Head of caudate nucleus (tissue), 42 donors: ENCODE measurements at places on chromosomes 6 and 20.
A peak's percentile ranks its signal among the peaks of the same experiment; 100 is the strongest.

DNA sequence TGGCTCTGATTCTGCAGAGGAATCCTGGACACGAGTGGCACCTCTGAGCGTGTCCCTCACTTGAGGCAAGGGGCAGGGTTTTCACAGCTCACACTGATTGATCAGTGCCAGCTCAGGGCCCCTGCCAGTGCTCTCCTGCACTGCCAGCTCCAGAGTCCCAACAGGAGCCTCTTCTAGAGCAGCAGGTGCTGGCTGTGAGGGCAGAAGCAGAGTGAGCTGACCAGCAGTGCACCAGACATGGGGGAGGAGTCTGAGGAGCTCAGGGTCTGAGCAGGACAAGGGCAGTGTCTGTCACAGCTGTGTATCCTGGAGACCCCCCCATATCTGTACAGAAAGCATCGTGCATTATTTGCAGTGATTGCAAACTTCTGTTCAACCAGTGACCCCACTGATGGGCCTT, 31.5 kb upstream of the THBS2 start:
- DNase-seq: no peak

- DNase-seq: no peak
Observed at GRCh38 chr6:139519571-139520031, 145.2 kb upstream of the CITED2 start.

DNA sequence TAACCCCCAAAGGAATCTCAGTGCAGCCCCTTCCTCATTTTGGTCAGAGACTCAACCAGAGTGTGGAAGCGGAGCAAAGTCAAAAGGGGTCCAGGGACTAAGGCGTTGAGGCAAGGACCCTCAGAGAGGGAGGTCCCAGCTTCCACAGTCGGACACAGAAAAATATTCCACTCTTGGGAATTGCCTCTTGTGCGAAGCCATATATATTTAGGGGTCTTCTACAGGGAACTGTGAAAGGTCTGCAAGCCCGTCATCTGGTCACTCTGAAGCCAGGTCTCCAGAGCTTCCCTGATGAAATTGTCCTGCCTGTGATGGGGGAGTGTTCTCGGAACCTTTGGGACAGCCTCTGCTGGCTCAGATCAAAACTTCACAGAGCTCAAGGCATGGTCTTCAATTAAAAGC, 160.8 kb downstream of the TBXT start:
- no peak for DNase-seq

DNA sequence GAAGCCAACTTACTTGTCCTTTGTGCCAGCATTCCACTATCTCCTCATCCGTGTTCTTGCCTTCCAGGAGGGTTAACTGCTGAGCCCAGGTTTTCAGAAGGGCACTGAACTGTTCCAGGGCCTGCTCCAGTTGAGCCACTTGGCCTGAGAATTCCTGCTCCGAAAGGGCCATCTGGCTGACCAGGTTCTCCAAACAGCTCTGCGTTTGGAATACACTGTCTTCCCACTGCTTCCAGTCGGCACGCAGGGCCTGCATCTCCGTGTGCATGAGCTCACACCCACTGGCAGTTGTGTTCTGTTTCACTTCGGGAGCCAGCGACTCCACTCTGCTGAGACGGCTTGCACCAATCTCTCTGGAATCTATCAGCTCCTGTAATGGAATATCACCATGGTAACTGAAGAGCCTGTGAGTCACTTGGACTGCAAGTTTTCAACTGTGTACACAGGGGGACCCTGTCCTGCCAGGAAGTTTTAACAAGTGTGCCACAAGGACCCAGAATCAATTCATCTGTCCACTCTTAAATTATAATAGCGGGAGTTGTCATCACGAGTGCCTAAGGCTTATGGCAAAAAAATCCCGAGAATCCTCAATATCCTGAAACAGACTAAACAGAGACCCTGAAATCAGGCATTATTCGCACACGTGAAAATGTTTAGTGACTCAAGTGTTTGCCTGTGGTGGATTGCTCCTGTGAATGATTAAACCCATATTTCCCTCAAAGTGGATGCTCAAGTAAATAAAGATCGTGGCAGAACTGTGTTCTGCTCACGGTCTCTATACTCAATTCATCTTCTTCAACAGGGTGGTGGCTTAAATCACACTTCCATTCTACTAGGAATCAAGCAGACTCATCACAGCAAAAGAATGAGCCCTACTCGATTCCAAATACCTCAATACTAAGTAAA, 255.9 kb downstream of the SYNE1 start:
- peak; percentile 67 for DNase-seq

GRCh38 chr6:118881440-118882313, 12.3 kb upstream of the ASF1A start:
- no peak for DNase-seq

DNA sequence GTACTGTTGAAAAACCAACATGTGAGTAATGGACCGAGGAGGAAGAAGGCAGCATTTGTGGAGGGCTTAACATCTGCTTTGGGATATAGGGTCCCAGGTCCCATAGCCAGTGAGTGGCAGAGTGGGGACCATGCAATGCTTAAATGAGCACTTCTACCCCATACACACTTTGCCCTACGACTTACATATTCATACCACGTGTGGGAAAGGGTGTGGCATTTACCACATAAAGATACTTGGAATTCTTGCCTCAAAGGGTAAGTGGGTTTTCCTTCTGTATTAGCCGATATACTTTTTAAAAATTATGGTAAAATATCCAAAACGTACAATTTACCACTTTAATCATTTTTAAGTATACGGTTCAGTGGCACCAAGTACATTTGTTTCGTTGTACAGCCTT, 199.3 kb downstream of the BACH2 start:
- no peak for DNase-seq

DNA sequence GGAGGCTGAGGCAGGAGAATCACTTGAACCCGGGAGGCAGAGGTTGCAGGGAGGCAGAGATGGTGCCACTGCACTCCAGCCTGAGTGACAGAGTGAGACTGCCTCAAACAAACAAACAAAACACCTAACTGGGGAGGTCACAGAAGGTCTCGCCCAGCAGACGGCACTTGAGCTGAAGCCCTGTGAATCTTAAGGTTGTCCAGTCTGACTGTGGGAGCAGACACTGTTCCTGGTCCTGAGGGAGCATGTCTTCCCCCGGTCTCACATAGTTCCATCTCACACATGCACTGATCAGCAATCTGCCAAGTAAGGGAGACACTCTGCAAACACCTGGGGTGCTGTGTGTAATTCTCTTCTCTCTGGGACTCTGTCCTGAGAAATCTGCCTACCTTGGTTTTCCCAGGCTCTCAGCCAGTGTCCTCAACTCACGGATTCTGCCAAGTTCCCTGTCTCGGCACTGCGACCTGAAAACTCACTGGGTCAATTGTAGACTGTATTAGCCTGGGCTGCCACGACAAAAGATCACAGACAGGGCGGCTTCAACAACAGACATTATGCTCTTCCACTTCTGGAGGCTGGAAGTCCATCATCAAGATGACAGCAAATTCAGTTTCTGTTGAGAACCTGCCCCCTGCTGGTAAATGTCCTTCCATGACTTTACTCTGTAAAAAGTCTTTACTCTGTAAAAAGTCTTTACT, 94.3 kb downstream of the JPH2 start:
- no peak for DNase-seq

GRCh38 chr6:108658174-108658573, 97.5 kb downstream of the FOXO3 start:
- DNase-seq: no peak

DNA sequence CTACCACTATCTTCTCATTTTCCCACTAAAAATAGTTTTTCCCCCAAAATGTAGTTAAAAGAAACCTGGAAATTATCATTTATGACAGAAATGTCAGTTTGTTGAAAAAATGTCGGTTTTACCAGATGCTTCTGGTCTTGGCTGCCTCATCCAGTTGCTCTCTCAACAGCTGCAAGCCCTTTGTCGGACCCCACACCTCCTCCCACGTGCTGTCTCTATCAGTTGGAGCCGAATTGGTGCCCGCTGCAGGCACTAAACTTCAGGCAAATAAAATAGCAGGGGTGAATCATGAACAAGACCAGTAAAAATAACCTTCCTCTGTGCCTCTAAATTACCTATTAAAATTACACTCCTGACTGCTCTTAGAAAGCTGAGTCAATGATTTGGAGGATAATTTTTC, 129.5 kb upstream of the CEP162 start:
- DNase-seq: no peak

GRCh38 chr6:168313431-168314011, 6.1 kb downstream of the DACT2 start:
- no peak for DNase-seq

DNA sequence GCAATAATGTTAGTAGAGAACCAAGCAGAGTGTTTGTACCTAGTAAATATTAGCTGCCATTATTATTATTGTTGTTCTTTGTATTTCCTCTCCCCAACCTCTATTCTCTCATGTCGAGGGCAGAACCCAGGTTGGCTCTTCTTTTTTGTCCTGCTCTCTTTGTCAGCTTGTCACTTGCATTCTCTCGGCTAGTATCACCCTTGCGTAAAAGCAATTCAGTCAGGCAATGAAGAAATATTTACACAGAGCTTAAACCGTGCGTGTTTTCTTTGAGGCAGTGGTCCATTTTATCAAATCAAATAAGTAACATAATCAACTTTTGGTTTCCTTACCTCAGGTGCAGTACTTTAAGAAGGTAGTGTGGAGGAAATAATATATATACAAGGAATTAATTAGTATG, 83.9 kb downstream of the TULP4 start:
- DNase-seq: no peak

DNA sequence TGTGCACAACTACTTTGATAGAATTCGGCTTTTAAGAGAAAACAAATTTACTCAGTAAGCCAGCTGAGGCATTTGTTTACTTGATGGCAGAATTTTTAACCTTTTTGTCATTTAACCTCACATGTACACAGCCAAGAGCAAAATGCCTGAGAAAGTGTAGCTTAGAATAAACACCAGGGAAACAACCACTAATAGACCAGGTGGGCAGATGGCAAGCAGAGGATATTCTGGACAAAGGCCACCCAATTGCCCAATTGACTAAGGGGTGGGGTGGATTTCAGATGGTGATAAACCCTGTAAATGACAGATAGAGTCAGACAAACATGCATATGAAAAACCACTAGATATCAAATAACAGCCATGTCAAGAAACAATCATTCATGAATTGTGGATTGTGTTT, 190.7 kb upstream of the FBXL4 start:
- DNase-seq: no peak

DNA sequence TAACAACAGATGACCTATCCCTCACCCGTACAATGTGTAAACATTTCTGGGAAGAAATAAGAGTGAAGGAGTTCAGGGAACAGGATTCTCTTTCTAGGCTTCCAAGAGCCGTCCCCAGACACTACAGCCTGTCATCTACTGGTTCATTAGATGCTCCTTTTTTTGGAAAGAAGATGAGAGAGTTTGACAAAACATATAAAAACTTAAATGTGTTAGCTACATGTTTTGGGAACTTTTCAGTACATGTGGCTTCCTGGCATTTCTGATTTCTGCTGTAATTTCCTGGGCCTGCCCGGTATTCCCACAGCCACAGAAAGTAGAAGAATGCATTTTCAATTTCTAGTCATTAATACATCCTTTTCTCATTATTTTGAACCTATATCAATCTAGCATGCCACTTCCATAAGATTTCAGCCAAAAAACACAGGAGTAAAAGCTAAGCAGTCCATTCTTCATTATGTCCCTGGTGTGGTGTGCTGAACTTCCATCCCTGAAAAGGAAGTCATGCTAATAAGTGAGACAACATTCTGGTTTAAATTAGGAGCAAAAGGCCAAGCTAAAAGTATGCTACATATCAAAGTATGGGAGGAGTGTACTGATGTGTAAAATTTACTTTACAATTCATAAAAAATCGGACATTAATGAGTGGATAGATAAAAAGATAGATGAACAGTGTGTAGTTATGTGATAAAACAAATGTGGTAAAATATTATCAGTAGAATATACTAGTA, 198.2 kb downstream of the WDR27 start:
- no peak for DNase-seq

DNA sequence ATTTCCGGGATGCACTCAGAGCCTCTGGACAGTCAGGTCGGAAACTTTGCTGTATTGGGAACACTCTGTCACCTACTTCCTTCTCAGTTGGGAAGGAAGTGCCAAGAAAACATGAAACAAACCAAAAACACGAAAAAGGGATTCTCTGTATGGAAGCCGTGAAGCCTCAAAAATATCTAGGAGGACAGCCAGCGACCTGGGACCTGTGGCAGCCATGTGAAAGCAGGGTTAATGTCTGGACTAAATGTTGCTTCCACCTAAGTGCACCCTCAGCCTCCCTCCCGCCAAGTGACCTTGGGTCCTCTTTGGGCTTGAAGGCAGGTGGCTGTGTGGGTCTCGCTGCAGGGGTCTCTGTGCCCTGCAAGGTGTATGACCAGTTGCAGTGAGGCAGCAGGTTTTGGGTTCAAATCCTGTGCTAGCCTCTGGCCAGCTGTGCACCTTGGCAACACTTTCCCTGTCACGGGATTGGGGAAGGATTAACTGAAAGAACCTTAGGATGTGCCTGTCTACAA, 851 bp downstream of the MAVS start:
- no peak for DNase-seq

DNA sequence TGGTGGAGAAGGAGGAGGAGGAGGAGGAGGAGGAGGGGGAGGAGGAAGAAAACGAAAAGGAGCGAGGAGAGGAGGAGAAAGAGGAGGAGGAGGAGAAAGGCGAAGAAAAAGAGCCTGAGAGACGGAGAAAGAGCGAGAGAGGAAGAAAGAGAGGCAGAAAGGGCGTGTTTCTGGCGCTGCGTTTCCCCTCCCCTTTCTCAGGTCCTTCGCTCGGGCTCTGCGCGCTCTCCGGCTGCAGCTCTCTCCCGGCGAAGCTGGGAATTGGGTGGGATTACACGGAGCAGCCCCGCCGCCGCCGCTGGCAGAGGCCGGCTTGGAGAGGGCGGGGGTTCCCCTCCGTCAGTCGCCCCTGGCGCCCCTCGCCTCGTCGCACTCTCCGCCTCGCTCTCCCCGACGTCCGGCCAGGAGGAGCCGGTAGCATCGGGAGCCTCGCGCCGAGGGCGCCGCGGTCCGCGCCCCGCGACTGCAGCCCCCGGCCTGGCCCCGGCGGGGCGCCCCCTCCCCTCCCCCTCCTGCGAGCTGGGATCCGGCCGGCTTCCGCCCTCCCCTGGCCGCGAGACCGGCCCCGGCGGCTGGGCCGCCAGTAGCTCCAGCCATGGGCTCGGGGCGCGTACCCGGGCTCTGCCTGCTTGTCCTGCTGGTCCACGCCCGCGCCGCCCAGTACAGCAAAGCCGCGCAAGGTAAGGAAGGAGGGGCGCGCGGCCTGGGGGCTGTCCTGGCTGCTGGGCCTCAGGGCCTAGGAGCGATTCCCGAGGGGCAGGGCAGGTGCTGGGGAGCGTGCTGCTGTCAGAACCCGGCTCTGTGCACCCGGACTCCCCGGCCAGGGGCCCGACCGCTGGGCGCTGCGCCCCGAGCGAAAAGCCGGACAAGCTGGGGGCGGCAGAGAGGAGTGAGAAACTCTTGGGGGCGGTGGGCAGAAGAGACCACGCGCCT, at the start of gene SCUBE3:
TSS of gene SCUBE3 (plus strand) at position 133 of the 933 bp plus-strand sequence. CDS start at position 596, 463 bp downstream.
- DNase-seq: no peak
